ENCODE measurements at places on chromosomes 1 and 21.
A peak's percentile ranks its signal among the peaks of the same experiment; 100 is the strongest.

DNA sequence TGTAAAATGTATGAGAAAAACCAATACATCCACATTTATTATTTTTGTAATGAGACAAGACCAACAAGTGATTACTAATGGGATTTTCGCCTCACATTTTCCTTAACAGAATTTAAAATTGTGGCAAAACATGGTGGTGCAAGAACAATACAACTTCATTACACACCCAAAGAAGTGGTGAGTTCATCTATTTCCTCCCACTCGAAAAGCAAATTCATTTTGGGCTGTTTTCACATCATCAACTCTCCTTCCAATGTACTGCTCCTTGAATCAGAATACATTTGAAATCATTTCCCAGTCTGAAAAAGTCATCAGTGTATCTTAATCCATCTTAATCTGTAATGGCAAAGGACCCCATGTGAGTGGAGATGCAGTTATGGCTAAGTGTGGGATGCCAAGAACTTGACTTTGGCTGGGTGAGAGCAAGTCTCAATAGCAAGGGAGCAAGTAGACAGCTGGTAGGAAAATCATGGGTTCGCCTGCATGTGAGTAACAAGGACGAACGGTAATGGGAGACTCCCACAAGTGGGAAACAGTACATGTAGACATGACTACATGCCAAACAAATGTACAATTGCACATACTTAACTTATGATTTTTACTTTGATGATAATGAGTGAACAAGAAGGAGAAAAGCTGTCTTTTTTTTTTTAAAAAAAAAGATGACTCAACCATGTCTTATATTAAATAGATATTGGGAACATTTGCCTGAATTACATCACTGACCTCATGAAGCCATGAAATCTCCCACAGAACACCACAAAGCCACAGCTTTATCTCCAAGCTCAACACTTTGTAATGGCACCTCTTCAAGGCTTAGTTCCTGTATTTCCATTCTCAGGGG, 46.0 kb downstream of the RUNX1 start:
- peak; percentile 93 for DNase-seq

DNA sequence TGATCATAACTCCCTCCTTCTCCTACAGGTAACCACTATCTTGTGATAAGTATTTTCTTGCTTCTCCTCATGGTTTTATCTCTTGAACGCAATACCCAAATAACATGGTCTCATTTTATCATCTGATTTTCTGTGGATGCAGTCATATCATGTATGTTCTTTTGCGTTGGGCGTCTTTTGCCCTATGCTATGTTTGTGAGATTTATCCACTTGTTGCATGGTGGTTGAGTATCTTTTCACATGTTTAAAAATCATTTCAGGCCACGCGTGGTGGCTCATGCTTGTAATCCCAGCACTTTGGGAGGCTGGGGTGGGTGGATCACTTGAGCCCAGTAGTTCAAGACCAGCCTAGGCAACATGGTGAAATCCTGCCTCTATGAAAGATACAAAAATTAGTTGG, 15.6 kb downstream of the PADI3 start:
- no peak for DNase-seq

DNA sequence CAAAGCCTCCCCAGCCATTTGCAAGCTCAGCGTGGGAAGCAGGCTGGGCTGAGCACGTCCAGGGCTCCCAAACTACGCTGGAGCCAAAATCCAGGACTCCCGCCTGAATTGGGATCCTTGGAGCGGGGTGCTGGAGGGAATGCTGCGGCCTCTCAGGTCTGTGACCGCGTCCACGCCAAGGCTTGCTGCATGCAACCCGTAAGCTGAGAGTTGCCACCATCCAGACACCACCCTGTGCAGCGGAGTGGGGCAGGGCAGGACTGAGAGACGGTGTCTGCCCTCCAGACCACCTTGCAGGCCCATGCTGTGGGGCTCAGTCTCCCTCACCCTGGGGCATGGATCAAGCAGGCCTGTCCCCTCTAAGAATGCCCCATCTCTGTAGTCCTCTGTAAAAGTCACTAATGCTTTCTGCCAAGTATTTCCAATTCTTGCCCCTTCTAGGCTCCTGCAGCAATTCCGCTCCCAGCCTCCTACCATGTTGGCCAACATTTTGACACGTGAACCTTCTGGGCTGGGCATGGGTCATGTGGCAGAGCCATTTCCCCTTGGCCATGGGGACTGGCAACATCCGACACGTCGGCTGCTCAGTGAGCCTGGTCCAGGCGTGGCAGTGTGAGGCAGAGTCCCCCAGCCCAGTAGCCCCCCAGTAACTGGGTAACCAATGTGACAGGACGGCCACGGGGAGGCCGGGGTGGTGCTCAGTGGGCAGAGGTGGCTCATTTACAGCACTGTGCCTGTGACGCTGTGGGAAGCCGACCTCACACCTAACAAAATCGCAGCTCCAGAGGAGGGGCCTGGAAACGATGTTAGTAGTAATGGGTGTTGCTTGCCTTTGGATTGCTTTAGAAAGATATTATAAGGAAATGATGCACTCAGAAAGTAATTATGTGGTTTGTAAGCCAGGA, 57.9 kb upstream of the PDE9A start:
- DNase-seq, result no peak

DNA sequence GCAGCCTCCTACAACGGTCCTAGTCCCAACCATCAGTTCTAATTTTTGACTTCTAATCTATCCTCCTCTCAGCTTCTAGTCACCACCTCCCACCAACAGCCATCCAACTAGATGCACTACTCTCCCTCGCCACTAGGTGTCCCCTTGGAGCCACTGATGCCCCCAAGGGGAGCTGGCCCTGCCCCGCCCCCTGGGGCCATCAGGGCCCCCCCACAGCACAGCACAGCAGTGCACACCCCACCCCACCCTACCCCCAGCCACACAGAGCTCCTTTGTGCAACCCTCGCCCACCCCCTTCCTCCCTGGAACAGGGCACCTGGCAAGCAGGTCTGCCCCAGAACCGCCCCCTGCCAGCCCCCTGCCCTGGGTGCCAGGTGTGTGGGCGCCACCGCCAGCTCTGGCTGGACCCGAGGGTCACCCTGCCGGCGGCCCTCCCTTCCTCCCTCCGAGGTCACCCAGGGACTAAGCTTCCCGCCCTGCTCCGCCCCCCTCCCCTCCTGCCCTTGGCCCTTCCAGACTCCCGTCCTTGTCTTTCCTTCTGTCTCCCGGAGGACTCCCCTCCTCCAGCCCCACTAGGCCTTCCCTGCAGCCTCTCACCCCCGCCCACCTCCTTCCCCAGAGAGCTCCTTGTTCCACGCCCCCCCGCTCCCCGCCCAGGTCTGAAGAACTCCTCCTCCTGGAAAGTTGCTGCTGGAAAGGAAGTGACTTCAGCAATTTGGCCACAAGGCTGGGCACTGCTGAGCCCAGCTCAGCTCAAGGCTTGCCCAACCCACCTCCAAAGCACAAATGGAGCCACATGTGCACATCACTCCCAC, 47.0 kb downstream of the AHDC1 start:
- peak; percentile 97 for DNase-seq

- DNase-seq, result no peak
Observed at GRCh38 chr1:94250341-94250740, 13.0 kb upstream of the ARHGAP29 start.

DNA sequence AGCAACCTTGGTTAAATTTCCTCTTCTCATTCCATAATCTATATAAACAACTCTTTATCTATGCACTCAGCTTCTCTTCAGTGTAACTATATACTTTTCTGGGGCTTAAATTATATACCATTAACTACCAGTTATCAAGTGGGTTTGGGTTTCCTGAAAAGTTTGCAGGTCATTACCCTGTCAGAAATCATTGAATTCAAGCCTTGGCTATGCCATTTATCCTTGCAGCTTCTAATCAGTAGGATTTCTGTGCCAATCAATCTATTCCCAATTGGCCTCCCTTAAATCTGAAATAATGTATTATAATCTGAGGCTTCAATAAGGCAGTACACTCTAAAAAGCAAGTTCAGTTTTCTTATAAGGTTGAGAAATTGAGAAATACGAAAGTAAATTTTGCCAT, 466.5 kb downstream of the NCAM2 start:
- no peak for DNase-seq
